ENCODE measurements at places on chromosomes 5 and 9.

DNA sequence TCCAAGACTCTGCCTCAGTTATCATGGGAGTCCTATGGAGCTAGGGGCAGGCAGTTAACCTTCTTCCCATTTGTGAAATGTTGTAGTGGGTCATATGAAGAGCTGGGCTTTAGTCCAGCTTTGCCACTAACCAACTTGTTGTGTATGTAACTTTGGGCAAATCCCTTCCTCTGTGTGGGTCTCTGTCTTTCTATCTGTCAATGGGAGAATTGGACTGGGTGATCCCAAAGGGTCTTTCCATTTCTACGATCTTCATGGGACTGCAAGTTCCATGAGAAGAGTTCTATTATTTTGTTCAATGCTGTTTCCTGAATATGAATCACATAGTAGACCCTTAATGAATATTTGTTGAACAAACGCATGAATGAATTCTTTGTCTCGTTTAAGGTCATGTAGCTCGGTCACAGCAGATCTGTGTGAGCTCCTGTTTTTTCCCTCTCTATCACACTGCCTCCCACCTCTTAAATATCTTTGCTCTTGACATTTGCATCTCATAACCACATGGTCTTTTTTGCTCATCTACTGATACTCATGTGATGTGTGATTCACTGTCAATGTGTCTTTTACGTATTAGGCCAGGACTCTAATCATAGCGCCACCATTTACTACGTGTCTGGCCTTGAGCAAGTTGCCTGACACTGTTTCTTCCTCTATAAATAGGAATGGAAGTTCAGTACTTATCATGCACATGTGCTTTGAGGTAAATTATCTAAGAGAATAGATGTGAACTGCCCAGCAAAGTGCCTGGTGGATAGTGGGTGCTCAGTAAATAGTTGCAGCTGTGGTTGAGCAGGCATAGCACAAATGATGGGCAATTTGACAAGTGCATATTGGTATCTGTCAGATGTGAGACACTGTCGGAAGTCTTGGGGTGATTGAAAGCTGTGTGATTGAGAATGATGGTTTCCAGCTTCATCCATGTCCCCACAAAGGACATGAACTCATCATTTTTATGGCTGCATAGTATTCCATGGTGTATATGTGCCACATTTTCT, 37.4 kb downstream of the PTTG1 start:
- no peak for DNase-seq

DNA sequence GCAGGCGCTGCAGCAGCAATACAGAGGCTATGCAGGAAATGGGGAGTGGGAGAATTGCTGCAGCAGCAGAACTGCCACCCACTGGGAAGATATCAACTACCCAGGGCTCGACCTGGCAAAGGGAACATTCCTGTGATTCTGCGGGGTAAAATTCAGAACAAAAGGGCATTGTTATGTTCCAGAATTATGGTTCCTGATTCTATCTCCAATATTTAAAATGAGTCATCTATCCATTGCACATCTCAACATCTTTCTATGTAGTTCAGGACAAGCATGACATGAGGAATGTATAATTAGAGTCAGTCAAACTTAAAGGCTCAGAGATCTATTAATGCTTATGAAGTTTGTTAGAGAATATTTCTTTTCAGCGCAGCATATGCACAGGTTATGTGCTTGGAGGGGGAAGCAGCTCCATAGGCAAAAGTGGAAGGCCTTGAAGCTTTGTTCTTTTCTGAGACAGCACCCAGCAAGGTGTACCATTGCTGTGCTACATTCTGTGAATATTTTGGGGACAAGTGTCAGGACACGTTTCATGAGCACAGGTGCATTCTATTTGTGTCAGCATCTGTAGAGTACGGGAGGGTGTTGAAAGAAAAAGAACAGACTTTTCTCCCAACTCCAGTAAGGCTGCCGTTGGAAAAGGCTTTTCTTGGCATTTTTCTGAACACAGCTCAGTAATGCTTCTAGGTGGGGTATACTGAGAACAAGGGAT, 395.6 kb upstream of the MPDZ start:
- no peak for DNase-seq

DNA sequence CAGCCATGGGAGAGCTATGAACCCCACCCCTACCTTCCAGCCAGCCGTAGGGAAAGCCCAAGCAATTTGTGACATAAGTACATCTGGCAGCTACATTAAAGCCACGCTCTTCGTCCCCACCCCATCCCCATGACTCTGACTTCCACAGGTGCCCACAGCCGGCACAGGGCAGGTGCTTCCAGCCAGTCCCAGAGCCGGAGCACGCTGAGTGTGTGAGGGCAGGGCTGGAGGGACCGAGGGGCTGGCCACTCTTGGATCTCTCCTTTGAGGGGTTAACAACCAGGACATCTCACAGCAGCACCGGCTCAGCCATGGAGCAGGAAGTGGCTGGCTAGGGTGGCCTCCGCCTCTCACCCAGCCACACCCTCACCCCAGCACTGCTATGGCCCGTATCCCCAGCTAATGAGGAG, 2.4 kb upstream of the FAM78A start:
- no peak for DNase-seq

DNA sequence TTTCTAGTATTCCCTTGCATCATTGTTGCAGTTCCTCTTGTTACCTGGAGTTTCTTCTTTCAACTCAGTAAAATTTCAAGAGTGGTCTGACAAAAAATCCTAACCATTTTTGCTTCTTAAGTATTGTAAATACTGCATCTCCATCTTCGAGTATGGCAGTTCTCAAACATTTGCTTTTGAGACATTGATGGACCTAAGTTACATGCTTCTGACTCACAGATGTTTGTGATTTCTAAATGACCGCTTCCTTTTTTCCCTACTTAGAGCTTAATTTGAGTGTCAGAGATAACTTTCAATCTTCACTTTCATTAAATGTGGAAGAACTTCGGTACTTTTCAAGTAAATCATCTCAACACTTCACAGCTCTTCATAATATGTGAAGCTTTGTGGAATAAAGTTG, 4.2 kb downstream of the UHRF2 start:
- no peak for DNase-seq

- DNase-seq, result no peak
Observed at GRCh38 chr5:73229271-73229670, 56.3 kb downstream of the TMEM174 start.
